ENCODE measurements at places on chromosomes 3 and 15.

DNA sequence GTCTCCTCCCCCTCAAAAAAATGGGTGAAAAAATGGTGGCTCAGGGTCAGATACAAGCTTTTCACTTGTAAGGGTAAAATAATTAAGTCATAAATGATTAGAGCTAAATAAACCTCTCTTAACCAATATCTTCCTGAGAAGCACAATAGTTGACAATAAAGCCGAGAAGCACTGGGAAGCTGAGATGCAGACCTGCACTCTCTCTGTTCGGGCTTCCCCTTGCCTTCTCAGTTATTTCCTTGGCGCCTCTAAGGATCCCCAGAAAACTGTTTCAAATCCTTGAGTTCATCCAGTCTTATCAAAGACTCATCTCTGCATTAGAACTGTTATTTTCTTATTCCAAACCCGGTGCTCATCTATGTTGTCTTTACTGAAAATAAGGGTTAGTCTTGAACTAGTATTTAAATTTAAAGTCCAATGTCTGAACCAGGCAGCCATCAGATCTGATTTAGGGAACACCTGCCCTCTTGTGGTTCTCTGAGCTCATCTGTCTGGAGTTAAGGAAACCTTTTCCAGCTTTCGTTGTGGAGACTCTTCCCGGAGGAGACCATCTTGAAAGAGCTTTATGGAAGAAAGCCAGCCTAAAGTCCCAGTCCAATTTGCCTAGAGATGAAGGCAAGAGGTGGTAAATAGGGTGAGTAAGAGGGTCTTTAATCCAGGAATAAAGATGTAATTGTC lies 256.4 kb upstream of the MCTP2 start:
- no peak for DNase-seq

DNA sequence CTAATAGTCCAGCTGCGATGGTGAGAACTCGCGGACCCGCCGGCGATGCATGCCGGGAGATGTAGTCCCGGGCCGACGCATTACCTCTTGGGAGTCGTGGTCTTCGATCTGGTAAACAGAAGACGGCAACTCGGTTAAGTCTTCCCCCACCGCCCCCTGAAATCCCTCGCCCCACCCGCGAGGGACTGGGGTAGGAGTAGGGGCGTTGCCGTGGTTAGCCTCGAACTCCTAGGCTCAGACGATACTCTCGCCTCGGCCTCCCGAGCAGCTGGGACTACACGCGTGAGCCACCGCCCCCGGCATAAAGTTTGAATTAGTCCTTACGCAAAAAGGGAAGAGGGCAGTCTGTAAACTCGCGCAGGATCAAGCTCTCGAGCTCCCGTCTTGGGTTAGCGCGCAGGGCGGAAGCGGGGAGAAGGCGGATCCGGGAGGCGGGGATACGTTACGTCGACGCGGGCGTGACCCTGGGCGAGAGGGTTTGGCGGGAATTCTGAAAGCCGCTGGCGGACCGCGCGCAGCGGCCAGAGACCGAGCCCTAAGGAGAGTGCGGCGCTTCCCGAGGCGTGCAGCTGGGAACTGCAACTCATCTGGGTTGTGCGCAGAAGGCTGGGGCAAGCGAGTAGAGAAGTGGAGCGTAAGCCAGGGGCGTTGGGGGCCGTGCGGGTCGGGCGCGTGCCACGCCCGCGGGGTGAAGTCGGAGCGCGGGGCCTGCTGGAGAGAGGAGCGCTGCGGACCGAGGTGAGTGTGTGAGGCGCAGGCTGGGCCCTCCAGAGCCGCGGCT lies at the start of gene RAD51:
Gene RAD51, plus strand, starts transcription at position 487 of the 781 bp plus-strand sequence. CDS start 3,585 bp downstream, outside the sequence.
- peak; percentile 85 for DNase-seq

DNA sequence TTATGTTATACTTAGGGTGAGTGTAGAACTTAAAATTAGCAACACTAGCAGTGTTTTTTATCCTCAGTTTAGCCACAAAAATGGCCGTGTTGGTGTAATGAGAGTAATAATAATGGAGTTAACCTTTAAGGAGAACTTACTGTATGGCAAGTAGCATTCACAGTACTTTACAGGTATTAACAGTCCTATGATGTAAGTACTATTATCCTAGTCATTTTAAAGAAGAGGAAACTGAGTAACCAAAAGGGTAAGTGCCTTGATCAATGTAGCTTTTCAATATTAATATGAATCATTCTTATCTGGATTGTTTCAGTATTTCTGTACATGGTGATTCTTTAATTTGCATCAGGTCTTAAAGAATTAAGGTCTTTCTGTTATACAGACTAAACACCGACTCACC lies 170.3 kb downstream of the CD47 start:
- DNase-seq = no peak

- DNase-seq = no peak
These were observed 19.1 kb upstream of the AKAP13 start for GRCh38 chr15:85361323-85361722.

- DNase-seq = no peak
These were observed 189.3 kb upstream of the VEPH1 start for GRCh38 chr3:157692468-157692867.

GRCh38 chr3:114418107-114418506 lies 124.3 kb downstream of the TIGIT start:
- DNase-seq = no peak

- no peak for DNase-seq
These were observed 727.8 kb upstream of the CFAP20DC start for GRCh38 chr3:59777667-59778077.

DNA sequence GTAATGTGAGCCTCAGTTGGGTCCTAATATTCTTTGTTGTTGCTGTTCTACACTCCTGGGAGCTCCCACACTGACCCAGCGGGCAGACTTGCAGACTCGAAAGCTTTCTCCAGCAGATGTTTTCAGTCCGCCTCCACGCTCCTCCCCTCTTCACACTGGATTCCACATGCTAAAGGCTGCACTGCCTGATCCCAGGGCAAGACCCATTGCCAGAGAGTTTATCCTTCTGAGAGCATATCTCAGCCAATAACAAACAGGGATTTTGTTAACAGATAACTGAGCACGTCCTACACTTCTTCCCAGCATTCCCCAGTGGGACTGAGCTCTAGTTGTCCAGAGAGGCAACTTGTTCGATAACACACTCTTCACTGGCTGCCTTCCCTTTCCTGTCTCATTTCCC lies 8.0 kb upstream of the COL6A6 start:
- no peak for DNase-seq

DNA sequence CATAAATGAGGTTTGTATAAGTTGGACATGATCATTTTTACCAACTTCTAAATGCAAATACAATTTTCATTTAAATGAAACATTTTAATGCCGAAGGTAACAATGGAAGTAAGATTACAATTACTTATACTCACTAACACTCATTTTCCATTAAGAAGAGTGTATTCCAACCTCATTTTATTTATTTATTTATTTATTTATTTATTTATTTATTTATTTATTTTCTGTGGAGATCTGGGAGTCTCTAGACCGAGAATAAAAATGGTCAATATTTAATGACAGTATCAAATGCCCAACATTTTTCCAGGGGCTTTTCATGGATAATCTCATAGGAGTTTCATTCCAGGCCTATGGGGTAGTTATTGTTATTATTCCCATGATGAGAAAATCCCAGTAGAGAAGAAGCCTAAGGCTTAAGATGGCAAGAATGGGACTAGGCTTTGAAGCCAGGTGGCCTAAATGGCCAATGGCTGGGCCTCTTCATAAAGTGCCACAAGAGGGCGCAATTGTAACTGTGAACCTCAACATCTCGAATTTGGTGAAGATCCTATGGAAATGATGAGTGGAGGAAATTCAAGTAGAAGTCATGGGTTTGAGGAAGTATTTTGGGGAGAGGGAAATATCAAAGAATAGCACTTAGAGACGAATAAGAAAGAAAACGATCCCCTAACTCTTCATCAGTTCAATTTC lies 21.3 kb downstream of the VGLL3 start:
- no peak for DNase-seq

DNA sequence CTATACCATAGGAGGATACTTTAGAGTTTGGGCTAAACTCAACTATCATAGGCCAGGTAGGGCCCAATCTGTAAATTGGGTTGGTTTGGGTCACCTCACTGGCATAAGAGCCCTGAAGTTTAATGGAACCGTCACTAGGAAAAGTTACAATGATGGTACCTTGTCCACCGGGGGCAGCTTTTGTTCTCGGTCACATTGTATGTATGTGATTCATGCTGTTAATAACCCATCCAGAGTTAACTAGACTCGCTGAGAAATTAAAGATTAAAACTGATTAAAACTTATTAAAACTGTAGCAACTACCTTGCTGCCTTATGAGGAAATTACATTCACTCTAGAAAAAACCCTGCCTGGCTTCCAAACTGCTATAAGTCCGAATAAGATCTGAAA lies 145.0 kb upstream of the TMCO5A start:
- no peak for DNase-seq
